Immature natural killer cell (primary cell): ENCODE measurements at places on chromosomes 2 and 18.

DNA sequence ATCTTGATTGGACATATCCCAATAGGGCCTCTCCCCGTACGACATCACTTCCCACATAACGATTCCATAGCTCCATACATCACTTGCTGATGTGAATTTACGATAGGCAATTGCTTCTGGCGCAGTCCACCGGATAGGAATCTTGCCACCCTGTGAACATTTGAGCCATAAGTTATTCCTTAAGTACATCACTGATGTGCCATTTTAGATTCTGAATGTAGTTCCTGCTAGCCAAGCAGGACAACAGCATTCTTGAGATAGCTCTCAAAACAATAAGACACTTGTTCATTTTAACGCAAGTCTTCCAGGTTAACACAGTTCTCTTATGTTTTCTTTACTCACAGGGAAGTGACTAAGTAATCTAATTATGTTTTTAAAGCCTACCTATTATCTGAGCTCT is 138.0 kb downstream of the EPHA4 start:
- no peak for DNase-seq

- DNase-seq: no peak
These were observed 58.7 kb downstream of the THADA start for GRCh38 chr2:43537137-43537536.

- DNase-seq: peak; percentile 69
These were observed 145.5 kb upstream of the CTAGE1 start for GRCh38 chr18:22563164-22563583.

DNA sequence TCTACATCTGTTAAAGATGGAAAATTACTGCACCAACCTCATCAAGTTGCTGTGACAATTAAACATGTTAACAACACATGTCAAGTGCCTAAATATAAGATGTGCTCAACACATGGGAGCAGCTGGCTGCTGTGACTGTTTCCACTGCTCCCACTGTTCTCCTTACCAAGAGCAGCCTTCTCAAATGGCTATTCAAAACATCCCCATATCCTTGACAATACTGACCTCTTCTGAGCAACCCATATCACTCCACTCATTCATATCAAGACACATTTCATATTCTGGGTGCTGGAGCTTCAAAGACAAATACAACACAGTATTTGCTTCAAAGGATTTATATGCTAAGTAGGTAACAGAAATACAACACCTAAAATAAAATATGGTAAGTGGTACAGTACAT is 60.3 kb downstream of the PIAS2 start:
- DNase-seq: no peak

DNA sequence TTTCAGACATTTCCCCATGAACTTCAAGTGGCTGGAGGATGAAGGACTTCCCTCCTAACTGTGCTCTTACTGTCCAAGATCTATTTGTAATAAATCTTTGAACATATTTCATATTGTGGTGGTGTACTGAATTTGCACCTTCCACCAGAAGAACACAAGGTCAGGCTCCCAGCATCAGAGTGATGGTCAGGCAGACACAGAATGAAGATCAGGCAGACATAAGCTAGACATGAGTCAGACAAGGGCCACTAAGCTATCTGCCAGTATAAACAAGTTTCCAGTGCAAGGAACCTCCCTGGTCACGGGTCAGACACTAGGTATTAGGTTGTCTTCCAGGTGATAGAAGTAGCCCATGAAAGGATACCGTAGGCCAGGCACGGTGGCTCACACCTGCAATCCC is 20.0 kb downstream of the AQP12B start:
- DNase-seq: no peak

GRCh38 chr2:127355407-127356008 is 32.3 kb downstream of the MAP3K2 start:
- DNase-seq: peak; percentile 11

GRCh38 chr2:42456126-42456839 is 37.5 kb downstream of the KCNG3 start:
- DNase-seq: no peak

DNA sequence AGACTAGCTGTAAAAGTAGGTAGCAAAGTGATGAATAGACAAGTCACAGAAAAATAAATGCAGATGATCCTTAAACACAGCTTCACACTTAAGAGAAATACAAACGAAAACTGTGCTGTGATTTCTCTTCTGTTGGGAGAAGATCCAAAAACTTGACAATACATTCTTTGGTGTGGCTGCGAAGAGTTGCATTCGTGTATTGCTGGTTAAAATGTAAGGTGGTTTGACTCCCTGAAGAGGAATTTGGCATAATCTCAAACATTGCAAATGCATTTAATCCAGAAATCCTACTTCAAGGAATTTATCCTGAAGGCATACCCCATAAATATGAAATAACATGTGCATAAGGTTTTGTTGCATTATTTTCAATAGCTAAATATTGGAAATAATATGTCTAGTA is 7.1 kb downstream of the CCNYL1 start:
- DNase-seq: no peak

- no peak for DNase-seq
These were observed 2.5 kb downstream of the SP3 start for GRCh38 chr2:173962583-173963110.

GRCh38 chr2:237889811-237890210 is 30.4 kb downstream of the RAMP1 start:
- no peak for DNase-seq

- DNase-seq: no peak
These were observed 35.0 kb downstream of the PIKFYVE start for GRCh38 chr2:208300847-208301618.

DNA sequence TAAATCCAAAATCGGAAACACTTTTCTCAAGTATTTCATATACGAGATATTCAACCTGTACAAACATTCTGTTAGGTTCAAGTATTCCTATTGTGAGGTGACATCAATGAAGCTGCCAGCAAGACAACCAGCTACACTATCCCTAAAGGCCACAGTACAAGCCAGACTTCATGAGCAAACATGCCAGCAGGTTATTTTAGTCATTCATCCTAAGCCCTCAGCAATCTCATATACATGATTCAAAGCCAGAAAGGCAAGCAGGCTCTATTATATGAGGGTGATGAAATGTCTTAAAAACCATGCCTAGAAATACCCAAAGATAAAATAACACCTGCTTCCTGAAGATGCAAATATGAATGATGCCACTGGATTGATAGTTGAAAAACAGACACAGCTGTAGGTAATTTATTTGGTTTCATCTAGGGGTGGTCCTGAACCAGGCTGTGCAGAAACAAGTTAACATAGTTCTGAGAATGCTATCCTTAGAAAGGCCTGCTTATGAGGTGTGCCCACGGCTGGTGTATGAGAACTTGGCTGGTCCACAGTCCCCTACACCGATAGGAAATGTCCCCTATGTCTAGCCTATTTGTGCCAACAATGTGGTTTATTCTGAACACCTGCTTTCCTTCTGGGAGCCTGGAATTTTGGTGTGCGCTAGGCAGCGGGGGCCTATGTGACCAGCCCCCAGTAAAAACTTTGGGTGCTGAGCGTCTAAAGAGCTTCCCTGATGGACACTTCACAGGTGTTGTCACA is 48.2 kb upstream of the KIDINS220 start:
- DNase-seq: no peak

DNA sequence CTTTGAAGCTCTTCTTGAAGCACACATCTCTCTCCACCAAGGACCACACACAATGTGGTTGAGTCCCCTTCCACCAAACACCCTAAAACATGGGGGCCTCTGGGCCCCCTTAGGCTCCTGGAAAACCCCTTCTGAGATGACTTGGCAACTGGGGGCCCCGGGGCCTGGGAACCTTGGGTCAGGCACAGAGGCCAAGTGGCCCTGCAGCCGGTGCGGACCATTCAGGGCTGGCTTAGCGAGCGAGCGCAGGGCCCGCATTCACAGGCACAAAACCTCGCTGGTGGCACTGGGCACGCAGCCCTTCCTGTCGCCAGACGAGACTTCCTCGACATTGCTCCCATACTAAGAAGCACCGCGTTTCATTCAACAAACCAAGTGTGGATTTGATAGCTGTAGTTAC is 111.2 kb upstream of the ID2 start:
- no peak for DNase-seq

- no peak for DNase-seq
These were observed 61.3 kb upstream of the ITGA4 start for GRCh38 chr2:181395851-181396250.

GRCh38 chr2:38159597-38159996 is 83.6 kb upstream of the CYP1B1 start:
- no peak for DNase-seq

- no peak for DNase-seq
These were observed 982.6 kb upstream of the FANCL start for GRCh38 chr2:59223742-59224141.

DNA sequence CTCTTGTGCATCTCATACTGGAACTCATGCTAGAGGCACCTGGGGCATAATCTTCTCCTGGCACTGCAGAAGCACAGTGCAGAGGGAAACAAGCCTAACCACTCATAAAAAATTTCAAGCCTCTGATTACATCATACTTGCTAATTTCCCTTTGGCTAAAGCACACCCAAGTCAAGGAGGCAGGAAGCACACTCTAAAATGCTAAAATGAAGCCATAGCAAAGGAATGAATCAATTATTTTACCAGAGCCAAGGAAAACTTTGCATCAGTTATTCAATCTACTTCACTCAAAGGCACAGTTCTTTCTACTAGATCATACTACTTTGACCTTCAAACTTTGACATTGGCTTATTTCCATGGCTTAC is 79.6 kb upstream of the SPOPL start:
- DNase-seq: no peak

DNA sequence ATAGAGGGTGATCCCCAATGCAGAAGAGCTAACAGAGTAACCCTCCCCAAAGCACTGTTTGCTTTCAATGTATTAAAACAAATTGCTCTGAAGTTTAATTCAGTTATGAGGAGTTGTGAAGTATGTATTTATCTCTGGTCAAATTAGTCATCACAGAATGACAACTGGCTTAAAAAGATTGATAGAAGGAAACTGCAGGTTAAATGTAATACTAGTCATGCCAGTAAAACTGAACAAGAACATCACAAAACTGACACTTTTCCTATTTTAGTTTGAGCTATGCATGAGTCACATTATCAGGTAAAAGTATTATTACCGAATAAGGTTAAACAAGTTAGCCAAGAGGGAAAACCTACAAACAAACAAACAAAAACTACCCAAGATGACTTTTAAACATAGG is 99.0 kb upstream of the ACVR1C start:
- DNase-seq: no peak

- no peak for DNase-seq
These were observed 1.9 kb downstream of the M1AP start for GRCh38 chr2:74646201-74646600.

DNA sequence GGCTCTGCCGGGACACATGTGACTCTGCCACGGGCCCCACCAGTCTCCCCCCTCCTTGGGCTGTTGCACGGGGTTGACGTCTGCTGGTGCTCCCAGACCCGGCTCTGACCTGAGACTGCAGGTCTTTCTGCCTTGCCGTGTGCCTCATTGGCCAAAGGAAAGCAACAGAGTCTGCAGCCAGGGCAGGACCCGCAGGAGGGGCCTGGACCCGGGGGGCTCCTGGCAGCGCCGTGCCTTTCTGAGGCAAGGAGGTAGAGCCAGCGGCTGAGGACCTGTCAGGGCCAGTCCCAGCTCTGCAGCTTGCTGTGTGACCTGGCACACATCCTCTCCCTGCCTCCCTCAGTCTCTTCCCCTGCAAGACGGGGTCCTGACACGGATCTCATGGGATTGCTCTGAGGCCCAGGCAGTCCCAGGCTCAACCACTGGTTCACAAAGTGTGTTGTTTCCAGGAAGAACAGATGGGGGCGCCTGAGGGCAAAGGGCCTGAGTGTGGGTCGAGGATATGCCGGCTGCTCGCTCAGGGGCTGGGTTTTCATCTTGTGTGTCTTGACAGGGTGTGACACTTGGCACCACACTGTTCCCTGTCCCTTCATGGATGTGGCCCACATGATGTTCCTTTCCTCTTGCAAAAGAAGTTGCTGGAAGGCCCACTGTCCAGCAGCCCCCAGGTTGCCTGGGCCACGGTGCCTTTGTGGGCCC is 9.0 kb downstream of the CAPN10 start:
- peak; percentile 38 for DNase-seq

DNA sequence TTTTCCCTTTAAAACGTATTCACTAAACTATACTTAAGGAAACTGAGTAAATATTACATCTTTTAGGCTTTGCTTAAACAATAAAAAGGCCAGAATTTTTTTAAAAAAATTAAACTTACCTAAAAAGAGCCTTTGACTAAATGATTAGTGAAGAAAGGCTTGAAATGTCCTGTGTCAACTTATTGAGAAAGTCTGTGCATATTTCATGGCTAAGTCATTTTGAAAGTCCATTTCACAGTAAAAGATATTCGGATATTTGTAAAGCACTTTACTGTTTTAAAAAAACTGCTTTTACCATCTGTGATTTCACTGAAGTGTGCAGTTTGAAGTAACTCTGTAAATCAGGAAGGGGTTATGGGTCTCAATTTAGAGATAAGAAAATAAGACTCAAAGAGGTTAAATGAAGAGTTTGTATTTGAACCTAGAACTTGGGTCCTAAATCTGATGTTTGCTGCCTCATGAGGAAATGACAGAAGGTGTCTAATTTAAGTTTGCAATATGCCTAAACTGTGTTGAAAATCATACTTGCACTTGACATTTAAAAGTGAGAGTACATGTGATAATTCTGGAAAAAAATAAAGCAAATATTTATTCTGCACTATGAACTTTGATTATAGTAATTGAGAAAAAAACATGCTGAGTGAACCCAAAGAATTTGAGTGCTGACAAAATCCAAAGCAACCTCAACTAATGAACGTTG is 50.5 kb downstream of the RAB27B start:
- DNase-seq: no peak

- no peak for DNase-seq
These were observed 106.7 kb downstream of the FOXI3 start for GRCh38 chr2:88345842-88346241.

DNA sequence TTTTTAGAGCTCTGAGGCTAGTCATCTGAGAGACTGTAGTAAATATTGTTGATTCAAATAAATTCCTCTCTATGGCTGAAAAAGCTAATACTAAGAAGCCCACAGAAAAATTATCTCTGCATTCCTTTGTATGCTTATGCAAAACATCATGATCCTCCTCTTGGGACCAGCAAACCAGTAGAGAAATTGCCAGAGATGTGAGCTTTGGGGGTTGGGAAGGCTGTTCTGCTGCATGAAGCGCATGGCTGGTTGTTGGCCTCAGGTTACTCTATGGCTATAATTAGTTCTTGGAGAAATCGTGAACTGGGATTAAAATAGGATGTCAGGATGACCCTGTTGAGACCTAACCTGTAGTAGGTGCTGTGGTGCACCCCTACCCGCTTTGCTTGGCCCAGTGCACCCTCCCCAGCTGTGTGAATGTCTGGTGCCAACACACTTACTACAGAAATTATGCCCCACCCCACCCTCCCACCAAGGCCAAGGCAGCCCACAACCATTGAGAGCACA is 35.5 kb upstream of the C1D start:
- DNase-seq: no peak

DNA sequence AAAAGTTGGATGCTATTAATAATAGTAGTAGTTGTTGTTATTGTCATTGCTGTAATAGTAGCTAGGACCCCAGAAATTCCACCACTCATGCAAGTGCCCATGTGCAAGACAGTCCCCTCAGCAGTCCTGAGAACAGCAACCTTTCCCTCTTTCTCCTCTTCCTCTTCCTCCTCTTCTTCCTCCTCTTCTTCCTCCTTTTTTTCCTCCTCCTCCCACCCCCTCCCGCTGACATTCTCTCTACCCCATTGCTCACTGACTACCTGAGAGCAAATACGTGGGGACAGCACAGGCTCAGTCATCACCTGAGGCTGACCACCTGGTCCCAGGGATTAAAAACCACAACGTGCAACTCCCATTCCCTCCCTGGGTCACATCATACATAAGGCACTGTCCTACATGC is 41.8 kb downstream of the SMAD7 start:
- DNase-seq: no peak

GRCh38 chr2:94861308-94862152 is 9.7 kb upstream of the TEKT4 start:
- DNase-seq: no peak
